M059J (cell line): ENCODE measurements at places on chromosomes 3 and 15. TPM values are rescaled to one million over a fixed set of nuclear protein-coding genes. Genes with fewer than 3 reads are reported as not detected.

FBXO22 gene
- 35.8 and 57.4 TPM in 2 replicates for total RNA-seq

CD200 gene
- 0.15 and 0.20 TPM in 2 replicates for total RNA-seq

GRCh38 chr15:55928955-55929354 is 64.5 kb downstream of the NEDD4 start:
- DNase-seq = no peak

DNA sequence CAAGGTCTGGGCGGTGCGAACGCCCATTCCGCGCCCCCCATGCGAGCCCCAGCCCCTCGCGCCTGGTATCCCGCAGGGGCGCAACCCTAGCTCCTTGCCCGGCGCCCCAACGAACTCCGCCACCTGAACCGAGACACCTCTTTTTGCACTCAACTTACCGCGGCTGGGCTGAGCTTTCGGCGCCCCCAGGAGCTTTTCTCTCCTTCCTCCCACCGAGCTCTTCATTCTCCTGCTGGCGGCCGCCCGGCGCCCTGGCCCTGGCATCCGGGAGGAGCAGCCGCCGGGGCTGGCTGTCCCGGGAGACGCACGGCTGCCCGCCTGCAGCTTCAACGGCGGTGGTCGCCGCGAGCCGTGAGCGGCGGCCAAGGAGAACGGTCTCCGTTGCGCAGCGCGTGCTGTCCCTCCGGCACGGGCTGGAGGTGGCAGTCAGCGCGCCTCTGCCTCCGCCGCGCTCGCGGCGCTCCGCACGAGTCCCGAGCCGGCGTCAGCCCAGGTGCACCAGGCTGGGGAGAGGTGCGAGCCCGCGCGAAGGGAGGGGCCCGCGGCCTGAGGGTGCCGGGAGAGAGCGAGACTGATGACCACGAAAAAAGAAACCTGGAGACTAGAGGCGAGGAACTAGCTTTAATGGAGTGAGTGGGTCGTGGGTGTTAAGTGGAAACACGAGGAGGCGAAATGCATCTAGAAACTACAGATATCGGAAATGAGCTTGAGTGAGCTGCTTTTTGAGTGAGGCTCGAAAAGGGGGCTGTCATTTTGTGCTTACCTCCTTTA is 621.5 kb upstream of the ZNF385D start:
- no peak for DNase-seq

DNA sequence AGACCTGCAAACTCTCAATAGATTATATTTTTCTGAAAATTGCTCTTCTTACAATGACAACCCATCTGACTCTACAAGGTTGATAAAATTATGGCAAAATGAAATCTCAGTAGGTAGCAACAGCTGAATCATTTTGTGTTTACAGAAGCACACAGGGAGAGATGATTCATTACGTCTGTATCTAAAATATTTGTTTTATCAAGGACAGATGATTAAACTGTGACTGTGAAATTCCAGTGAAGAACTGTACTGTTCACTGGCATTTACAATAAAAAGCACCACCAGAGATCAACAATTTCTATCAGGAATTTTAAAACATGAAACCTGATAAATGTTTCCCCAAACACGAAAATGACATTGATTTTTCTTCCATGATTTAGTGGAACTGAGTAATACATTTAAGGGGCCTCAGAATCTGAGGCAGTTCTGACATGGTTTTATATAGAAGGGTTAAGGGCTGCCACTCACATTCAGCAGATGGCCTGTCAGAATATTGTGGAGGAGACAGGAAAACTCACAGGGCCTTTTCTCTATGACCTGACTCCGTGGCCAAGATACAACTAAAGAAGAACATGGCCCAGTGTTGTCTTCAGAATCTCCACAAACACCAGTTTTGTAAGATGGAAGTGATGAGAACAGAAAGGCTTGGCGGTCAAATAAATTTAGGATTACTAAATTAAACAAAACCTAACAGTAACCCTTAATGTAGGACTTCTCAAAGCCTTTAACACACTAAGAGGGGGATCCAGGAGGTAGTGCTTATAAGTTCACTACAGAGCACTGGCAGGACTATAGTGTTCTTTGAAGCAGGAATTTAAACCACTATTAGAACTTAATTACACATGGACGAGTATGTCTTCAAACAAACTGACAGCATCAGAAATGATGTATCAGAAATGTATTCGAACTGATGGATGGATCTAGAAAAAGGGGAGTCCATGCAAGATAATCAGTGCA is 25.9 kb downstream of the RAD18 start:
- DNase-seq = peak; percentile 88

DNA sequence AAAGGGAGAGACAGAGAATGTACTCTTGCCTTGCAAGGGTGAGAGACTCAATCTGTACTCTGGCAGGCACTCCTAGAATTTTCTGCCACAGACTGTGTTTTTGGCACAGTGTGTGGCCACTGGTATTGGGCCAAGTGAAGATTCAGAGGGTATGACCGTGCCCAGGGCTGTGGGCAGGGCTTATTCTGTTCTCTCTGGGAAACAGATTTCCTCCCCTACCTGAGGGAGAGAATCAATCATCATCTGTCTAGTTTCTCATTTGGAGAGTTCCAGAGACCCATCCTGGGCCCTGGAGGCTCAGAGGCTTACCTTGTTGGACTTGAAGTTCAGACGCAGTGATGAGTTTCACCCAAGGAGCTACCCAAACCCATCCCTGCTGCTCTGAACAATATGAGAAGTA is 28.2 kb downstream of the CSTA start:
- DNase-seq = peak; percentile 30

DNA sequence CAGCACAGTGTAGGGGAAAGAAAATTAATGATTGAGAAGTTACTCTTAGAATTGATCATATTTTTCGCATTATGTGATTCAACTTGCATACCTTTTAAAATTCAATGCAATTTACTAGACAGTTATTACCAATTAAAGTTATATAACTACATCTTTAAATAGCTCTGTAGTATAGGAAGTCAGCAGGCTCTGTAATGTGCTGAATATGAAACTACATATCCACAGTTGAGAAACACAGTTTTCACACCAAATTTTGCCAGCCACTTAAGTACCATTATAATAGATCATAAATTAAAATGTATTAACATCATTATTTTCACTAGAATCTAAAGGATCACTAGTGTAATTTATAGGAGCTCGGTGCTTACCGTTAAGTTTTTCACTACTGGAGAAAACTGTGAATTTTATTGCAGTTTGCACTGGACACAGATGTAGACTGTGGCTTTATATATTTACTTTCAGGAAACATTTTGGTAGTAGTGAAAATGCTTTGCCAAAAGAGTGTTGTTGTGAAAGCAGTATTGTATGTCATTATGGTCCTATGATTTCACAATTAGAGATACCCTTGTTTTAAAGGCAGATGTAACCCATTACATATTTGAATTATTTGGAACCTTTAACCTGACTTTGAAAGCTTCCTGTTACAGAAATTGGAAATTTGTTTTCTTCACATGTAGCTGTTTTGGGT is 113.6 kb downstream of the PLCL2 start:
- no peak for DNase-seq

- no peak for DNase-seq
Measured at GRCh38 chr15:38826880-38827279, 262.3 kb upstream of the RASGRP1 start.

DNA sequence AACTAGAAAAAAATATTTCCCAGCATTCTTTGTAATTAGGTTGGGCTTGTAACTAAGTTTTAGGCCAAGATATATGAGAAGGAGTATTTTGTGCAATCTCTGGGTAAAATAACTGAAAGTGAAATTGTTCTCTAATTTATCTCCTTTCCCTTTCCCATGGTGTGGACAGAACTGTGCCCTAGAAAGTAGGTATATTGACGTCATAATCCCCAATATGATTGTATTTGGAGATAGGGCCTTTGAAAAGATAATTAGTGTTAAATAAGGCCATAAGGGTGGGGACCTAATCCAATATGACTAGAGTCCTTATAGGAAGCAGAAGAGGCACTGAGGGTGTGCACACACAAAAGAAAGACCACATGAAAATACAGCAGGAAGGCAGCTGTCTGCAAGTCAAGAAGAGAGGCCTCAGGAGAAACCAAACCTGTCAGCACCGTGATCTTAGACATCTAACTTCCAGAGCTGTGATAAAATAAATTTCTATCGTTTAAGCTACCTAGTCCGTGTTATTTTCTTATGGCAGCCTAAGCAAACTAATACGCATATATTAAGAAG is 106.6 kb downstream of the KCNH8 start:
- no peak for DNase-seq

GRCh38 chr15:101675796-101676582 is 23.8 kb upstream of the TM2D3 start:
- DNase-seq = peak; percentile 72
